Activated CD4-positive, alpha-beta T cell treated with anti-CD3 and anti-CD28 coated beads, Interleukin-2, amount 10 ng/mL, durations not matched to agents 7 days and 5 days (primary cell): ENCODE measurements at places on chromosomes 2 and 18.

DNA sequence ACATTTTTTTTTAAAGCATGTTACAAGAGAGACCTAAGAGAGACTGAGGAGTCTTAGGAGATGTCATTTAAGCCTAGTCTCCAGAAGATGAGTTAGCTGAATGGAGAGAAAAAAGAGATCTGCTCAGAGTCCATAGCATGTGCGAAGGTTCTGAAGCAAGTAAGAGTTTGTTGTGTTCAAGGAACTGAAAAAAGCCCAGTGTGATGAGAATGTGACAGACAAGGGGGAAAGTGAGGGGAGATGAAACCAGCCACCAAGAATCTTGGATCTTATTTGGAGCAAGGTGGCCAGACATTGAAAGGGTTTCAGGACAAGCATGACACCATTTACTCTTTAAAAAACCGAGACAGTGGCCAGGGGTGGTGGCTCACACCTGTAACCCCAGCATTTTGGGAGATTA is 5.2 kb upstream of the MOB1A start:
- no peak for DNase-seq

DNA sequence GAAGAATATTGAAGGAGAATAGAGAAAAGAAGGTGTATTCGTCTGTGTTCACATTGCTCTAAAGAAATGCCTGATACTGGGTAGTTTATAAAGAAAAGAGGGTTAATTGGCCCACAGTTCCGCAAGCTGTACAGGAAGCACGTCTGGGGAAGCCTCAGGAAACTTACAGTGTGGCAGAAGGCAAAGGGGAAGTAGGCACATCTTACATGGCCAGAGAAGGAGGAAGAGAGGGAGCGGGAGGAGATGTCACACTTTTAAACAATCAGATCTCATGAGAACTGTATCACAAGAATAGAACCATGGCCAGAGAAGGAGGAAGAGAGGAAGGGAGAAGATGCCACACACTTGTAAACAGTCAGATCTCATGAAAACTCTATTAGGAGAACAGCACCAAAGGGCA is 159.6 kb upstream of the TPO start:
- no peak for DNase-seq

DNA sequence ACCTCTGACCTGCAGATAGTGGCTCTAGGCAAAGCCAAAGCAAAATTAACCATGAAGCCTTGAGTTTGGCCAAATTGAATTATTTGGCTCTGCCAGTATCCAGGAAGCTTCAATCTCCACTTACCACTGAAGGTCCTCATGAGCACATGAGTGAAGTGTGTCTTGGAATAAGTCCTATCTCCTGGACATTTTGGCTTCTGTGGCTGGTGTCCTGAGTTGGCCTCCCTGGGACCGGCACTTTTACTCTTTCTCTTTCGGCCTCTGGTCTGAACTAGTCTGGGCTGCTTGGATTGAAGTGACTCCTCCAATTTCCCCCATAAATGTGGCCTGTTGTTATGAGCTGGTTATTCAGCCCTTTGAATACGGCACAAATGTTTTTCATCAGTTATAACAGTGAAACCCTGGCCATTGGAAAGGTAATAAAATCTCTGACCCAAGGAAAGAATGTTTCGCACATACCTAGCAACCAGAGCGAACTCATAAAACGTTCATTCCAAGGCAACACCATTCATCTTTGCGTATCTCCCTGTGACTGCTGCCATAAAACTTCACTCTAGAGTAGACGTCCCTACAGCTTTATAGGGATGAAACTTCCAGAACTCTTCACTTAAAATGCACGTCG is 216.4 kb downstream of the LPIN1 start:
- DNase-seq: no peak

DNA sequence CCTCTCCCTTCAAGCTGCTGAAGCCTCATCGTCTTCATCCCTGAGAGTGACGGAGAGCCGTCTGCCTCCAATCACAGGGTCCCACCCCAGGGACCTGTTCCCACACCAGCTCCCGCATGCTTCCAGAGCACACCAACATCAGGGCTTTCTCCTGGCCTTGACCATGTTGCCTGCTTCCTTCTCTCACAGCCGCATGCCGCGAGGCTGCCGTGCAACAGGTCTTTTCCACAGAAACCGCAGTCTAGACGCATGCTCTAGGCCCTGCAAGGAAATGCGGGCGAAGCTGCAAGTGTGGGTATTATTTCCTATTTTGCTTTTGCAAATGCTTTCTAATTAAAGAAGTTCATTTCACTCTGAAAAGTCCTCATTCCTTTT is 277.8 kb downstream of the EIPR1 start:
- no peak for DNase-seq

GRCh38 chr18:37709740-37710139 is 144.1 kb upstream of the CELF4 start:
- no peak for DNase-seq

- no peak for DNase-seq
These were observed 112.7 kb upstream of the NPAS2 start for GRCh38 chr2:100707016-100707947.

DNA sequence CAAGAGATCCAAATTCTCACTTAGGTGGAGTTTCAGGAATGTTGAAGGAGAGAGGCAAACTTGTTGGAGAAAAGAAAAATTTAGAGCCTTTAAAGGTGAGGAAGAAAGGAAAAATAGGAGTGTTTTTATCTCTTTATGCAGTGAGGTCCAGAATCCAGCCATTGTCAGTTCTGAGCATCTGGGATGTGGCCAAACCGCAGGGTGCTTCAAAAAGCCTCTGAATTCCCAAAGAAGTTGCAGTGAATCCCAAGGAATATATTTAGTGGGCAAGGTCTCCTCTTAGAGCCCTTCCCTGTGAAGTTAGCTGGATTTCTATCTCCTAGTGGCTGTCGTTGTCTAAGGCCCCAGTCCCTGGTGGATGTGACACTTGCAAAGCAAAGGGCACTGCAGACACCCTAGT is 51.2 kb downstream of the MTCL1 start:
- no peak for DNase-seq

DNA sequence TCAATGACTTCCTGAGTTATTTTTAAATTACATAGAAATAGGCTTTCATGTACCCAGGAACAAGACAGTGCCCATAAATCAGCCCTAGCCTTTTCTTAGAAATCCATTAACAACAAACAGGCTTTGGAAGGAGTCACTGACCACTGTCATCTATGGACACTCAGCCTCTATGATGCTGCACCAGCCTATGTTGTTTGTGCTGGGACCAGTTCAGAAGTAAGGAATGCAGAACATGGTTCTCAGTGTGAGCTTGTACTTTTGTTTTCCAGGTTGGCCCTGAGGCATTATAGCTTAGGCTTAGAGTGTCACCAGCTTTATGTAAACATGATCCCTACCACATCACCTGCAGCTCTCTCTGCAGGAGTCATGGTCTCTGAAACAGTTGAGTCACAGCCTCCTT is 335.7 kb upstream of the CDH7 start:
- no peak for DNase-seq

DNA sequence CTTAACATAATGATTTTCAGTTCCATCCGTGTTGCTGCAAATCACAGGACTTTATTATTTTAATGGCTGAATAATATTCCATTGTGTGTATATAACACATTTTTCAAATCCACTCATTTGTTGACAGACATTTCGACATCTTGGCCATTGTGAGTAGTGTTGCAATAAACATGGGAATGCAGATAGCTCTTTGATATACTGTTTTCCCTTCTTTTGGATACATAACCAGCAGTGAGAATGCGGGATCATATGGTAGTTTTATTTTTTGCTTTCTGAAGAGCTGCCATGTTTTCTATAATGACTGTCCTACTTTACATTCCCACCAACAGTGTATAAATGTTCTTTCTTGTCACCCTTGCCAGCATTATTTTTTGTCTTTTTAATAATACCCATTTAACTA is 420.3 kb upstream of the CHAC2 start:
- no peak for DNase-seq

DNA sequence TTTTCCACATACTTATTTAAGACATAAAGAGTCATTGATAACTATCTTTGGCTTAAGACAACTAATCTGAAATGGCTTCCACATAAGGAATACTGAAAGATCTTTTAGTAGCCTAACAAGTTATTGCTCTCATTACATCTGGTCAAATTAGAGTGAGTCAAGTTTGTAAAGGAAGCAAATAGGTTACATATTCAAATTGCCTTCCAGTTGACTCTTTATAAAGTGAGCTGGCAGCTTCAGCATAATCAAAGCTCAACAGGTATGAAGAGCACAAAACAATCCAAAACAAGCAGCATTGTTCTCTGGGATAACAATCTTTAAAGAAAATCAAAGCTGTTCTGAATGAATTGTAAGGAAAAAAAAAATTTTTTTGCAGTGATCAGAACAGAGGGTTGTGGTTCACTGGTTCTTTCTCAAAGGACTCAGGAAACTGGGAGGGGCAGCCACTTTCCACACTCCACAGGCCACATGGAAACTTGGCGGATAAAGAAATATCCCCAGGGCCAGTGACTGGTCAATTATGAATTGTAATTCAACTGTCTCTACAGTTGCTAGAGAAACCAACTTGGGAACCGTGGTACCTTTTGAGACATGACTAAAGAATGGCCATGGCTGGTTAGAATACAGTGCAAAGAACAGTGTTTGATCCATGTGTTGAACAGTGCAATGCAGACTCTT is 369.3 kb upstream of the KCNH7 start:
- DNase-seq: no peak

GRCh38 chr2:101328474-101329007 is 20.0 kb upstream of the RNF149 start:
- peak; percentile 68 for DNase-seq

DNA sequence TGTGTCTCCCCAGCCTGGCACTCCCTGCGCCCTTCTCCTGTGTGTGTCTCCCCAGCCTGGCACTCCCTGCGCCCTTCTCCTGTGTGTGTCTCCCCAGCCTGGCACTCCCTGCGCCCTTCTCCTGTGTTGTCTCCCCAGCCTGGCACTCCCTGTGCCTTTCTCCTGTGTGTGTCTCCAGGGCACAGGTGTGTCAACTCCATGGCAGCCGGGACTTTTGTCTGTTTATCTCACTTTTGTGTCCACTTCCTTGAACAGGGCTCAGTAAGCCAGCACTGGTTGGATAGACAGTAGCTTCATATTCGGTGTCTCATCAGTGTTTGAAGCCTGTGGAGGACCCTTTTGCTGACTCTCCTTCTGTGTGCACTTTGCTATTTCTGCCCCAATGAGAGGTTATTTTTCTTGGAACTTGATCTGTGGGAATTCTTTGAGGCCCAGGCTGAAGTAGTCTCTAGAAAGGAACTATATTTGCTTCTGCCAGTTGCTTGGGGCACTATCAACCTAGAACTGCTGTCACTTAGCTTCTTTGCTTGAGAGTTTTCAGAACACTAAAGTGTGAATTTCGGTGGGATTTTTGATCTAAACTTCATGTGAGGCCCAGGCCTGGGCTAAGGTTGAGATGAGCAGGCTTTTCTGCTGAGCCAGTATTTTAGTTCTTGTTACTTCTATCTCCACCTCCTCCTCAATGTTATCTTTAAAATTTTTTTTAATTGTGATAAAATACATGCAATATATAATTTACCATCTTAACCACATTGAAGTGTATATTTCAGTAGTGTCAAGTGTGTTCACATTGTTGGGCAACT is 8.3 kb upstream of the ASB1 start:
- no peak for DNase-seq

DNA sequence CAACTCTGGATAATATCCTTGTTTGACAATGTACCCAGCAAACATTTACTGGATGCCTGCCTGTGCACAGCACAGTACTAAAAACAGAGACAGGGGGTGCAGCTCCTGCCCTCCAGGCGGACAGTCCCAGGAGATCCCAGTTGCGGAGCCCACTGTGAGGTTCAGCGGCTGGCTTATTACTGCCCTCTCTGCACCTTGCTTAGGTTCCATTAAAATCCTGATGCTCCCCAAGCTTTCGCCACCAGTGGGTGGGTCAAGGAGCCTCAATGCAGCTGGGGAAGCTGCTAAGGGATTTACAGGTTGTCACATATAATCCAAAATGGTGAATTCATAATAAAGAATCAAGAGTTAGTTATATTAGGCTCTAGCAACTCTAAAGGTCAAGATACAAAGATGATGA is 38.3 kb downstream of the CRACDL start:
- DNase-seq: no peak

- DNase-seq: no peak
These were observed 37.0 kb downstream of the ROCK1 start for GRCh38 chr18:21074336-21075323.

DNA sequence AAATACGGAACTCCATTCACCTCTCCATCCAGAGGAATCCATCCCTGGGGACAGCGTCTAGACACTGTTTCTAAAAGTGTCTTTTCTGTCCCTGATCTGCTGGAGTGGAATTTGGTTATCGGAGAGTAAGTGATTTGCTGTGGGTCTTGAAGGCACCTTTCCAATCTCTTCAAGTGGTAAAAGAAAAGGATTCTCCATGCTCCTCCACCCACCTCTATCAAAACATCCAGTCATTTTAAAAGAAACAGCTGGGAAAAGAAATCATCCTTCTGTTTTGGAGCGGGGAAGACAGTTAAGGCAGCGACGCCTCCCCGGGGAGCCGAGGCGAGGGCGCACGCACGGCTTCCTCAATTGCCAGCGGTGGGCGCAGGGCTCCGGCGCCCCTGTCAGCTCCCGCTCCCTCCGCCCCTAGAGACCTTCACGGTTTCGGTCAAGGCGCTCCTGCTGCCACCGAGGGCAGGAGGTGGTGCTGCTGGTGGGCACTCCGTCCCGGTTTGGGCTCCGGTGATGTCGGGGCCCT is 547 bp downstream of the SLC35F5 start:
- peak; percentile 43 for DNase-seq

DNA sequence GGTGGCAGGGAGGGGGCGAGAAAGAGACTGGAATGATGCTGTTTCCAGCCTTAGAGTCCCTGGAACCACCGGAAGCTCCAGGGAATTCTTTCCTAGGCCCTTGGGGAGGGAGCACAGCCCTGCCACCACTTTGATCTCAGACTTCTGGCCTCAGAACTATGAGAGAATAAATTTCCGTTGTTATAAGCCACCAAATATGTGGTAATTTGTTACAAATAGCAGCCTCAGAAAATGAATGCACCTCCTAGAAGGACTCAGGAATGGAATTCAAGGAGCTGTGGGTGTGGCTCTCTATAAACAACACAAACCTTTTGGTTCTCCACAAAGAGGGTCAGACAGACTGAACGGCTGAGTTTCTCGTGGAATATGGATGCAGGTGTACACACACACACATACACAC is 144.5 kb downstream of the ACKR3 start:
- DNase-seq: no peak

DNA sequence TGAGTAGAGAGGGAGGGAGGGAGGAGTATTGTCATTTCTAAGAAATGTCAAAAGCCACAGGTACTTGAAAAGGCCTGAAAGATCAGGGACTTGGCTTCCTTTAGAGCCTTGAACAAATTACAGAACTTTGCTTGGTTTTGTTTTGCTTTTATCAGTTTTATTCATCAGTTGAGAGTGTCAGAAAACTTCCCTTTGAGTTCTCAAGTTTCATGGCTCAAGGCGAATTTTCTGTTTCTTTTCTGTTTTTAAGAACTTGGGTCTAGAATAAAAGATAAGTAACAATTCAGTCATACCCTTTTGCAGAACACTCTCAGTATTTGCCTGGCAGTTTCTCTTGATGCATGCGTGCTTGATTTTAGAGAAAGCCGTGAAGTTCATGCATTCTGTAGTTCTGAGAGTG is 531.9 kb downstream of the PARD3B start:
- DNase-seq: peak; percentile 45

DNA sequence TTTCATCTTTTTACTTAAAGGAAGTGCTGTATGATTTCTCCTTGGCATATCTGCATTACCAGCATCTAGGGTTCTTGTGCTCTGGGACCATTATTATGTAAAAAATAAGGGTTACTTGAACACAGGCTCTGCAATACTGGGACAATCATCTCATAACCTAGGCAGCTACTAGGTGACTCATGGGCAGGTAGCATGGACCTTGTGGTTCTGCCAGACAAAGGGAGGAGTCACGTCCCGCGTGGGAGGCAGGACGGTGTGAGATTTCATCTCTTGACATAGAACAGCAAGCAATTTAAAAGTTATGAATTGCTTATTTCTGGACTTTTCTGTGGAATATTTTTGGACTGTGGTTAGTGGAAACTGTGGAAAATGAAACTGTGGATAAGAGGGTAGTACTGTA is 34.1 kb downstream of the ASAP2 start:
- DNase-seq: no peak
